MCF 10A (cell line): ENCODE measurements at places on chromosomes 2 and 18. TPM values are rescaled to one million over a fixed set of nuclear protein-coding genes. Genes with fewer than 3 reads are reported as not detected.

DNA sequence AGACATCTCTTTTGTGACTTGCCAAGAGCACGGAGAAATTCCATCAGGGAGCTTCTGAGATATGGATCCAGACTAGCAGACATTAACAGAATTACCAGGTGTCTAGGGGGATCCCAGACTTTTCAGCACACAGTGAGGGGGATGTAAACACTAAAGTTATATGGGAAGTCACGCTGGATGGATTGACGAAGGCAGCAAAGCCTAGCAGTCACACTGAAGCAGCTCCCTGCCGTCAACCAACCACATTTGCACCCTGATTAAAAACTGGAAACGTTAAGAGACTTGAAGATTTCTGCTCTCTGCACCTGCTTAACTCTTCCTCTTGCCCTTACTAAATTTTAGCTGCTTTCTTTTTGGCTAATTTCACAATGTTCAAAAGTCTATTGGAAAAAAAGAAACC lies 62.5 kb upstream of the BCL2L11 start:
- no peak overlapping the region for H3K4me3 ChIP-seq
- DNase-seq: no peak
- H3K27ac ChIP-seq: no peak overlapping the region
- no peaks in the 10 kb centered on the region for H3K36me3 ChIP-seq
- H3K27me3 ChIP-seq: peaks cover 71% of the 10 kb centered on the region

Gene SSB
- total RNA-seq: 98.0 and 113 TPM in 2 replicates

Gene EGR4
- total RNA-seq: 0.22 and 0.37 TPM in 2 replicates

- DNase-seq: no peak
- H3K27ac ChIP-seq: no peak overlapping the region
- no peak overlapping the region for H3K4me3 ChIP-seq
- no peaks in the 10 kb centered on the region for H3K27me3 ChIP-seq
Measured at GRCh38 chr2:170140561-170140960, 37.4 kb upstream of the MYO3B start.

Gene CHRNA1
- not detected in 2 replicates for total RNA-seq

GRCh38 chr2:71275939-71276310 lies 49.0 kb upstream of the PAIP2B start:
- H3K36me3 ChIP-seq: no peaks in the 10 kb centered on the region
- peaks cover 33% of the 10 kb centered on the region for H3K27me3 ChIP-seq
- peaks cover 16% of the 10 kb centered on the region for H3K4me1 ChIP-seq
- no peak overlapping the region for H3K27ac ChIP-seq
- DNase-seq: no peak

- no peak overlapping the region for H3K4me3 ChIP-seq
- H3K4me1 ChIP-seq: no peaks in the 10 kb centered on the region
- no peak for DNase-seq
- H3K27me3 ChIP-seq: no peaks in the 10 kb centered on the region
- H3K27ac ChIP-seq: no peak overlapping the region
Measured at GRCh38 chr18:35303610-35304009, 13.6 kb upstream of the ZSCAN30 start.

Gene UGT1A3
- not detected in 2 replicates for total RNA-seq
